Fibroblast of mammary gland (primary cell): ENCODE measurements at places on chromosomes 12 and 14.

DNA sequence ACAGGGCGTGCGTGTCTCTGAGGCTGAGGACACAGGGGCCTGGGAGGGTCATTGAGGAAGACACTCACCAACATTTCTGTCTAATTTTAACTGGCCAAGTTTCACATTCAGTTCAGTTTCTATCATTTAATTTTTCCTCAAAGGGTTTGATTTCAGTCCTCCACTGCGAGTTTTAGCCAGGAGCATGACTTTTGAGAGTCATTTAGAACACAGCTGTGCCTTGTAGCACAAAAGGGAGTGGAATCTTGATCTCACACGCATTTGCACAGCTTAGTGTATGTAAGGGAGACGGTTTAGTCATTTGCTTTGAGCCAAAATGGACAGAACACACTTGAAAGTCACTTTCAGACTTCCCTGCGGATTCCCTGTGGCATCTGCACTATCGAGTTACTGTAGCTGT is 1090.8 kb downstream of the BCL11B start:
- no peak for DNase-seq

DNA sequence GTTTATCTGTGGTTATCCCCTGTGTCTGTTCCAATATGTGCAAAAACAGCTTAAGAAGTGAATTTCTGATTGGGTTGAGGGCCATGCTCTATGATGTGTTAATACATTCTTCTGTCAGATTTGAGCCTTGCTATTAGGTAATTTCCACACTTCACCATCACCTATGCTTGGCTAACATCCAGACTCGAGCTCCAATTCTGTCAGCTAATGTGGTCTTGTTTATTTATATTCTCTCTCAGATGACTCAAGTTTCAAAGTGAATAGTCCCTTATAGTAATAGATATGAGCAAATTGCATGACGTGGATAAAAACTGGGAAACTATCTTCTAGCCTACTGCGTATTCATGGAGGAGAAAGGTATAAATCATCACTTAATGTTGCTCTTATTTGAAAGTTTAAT is 451.3 kb downstream of the SNAPC1 start:
- peak; percentile 79 for DNase-seq

DNA sequence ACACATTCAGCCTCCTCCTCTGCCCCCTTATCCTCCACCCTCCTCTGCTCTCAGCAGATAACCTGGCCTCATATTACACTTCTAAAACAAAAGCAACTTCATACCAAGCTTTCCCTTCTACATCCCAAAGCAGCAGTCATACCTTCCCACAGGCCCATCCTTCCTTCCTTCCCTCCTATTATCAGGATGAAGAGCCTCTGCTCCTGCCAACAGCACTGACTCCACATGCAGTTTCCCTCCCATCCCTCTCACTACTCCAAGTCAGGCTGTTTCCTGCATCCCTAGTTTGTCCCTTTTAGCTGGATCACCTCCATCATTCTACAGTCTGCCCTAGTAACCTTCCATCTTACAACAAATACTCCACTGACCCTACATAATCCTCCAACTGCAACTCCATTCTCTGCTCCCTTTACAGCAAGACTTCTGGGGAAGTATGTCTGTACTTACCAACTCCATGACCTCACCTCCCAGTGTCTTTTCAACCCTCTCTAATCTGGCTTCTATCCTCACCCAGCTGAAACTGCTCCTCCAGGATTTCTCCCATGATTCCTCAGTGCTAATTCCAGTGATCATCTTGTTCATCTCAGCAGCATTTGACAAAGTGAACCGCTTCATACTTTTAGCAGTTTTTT is 4.9 kb upstream of the YEATS4 start:
- DNase-seq = no peak

- peak; percentile 24 for DNase-seq
Measured at GRCh38 chr12:12214635-12215131, 52.2 kb downstream of the LRP6 start.

- DNase-seq = no peak
Measured at GRCh38 chr12:28308891-28309290, 118.6 kb downstream of the CCDC91 start.

DNA sequence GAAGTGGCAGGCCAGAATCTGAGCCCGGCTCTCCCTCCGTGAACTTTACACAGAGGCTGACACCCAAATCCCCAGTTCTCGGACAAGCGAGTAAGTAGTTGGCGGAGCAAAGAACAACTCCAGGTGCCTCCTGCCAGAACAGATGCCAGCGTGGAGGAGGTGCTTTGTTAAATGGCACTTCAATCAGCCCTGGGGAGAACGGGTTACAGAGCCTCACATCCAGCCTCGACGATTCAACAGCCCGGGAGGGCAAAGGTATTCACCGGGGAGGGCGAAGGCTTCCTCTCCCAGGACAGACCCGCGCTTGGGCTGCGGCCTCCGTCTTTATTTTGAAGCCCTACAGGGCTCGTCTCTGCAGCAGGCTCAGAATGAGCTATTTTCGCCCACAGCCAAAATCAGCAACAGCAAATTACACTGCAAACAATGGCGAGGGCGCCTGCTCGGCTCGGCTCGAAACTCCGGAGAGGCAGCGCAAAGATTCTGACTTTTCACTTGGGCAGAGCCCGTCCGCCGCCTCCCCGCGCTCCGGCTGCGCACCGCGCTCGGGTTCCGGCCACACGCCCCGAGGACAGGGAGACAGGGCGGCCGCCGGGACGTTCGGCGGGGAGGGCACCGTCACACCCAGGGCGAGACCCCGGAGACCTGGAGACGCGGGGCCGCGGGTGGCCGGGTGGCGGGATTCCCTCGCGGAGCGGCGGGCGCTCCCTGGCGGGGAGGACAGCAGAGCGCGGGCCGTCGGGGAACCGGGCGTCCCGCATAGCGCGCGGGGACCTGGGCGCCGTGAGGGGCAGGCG is 811 bp downstream of the TMCC3 start:
- peak; percentile 36 for DNase-seq

- no peak for DNase-seq
Measured at GRCh38 chr12:13691598-13691997, 289.8 kb downstream of the GRIN2B start.

GRCh38 chr14:69713993-69714679 is 52.8 kb upstream of the SRSF5 start:
- DNase-seq = no peak

DNA sequence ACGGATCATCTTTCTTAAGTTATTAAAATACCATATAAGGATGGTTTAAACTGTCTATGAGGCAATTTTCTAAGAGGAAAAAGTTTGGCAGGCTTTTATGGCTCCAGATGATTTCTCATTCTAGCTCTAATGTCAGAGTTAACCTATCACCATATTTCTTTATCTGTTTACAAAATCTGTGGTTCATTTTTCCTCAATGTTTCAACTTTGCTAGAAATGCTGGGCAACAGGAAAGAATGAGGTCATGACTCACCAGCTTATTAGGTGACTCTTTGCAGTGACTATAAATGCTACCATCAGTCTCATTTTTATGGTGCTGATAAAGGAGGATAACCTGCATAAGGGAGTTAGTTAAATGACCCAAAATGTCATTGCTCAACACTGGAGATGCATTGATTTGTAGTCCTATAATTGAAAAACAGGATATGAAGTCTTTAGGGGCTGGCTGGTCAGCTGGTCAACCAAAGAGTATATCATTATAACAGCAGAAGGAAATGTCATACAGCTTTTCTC is 45.3 kb upstream of the RAP1B start:
- DNase-seq = peak; percentile 90

GRCh38 chr14:99643343-99643742 is 1.6 kb upstream of the HHIPL1 start:
- no peak for DNase-seq
